ENCODE measurements at places on chromosomes 5 and 9.

DNA sequence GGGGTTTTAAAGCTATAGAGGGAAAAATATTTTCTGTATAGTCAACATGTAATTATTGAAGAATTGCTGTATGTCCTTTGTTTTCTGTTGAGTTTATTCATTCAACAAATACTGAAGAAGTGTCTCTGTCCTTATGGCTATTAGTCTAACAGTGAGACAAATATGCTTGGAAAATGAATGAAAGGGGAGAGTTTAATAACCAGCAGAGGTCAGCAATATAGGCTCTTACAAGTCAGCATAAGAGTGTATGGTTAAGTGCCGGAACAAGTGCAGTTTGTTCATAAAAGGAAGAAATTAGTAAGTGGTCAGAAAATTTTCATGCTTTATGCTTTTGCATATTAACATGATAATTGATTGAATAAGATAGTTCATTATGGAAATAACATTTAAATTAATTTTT lies 3.6 kb downstream of the SCAMP1 start:
- DNase-seq = no peak

DNA sequence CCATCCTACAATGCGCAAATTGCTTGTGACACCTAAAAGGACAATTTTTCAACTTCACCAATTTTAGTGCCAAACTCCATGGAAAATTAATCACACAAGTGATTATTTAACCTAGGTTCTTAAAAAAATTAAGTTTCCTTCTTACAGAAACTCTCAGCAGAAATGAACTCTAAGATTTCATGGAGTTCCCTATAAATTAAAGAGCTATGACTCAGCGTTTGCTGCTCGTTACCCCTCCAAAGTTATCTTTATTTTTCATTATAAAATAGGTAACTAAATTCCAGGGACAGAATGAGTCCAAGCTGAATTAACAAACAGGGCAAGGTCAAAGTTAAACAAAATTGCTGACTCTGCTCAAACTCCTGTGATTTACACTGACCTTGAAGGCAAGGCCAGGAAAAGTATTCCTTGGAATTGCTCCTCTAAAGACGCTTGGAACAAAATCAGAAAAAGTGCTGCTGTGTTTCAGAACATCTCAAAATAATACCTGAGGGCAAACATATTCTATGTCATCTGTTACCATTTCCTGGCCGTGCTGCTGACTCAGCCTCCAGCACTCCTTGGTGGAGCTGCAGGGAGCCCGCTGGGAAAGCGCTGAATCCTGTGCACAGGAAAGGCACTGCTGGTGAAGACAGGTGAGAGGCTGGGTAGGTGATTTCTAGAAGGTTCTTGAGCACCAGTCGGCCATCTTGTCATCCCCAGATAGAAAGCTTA lies 2.5 kb upstream of the CMBL start:
- DNase-seq = no peak

GRCh38 chr9:76559286-76559685 lies 100.3 kb downstream of the GCNT1 start:
- no peak for DNase-seq

DNA sequence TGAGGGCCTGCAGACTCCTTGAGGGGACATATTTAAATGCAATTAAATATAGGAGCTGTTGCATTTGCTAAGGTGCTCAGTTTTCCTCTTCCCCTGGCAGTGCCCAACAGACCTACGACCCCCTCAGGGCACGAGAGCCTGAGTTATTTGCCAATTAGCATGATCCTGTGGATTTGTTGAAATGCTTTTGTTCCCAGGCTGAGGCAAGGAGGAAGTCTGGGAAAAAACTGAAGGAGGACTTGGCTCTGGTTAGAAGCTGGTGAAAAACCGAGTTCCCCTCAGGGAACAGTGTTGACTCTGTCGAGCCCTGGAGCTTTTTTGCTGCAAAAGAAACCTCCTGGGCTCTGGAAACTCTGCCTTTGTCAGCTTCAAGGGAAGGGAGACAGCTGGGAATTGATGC lies 103.6 kb upstream of the SHB start:
- DNase-seq = no peak
